ENCODE measurements at places on chromosomes 3 and 15. TPM values are rescaled to one million over a fixed set of nuclear protein-coding genes. Genes with fewer than 3 reads are reported as not detected.

Gene KLHL6
- not detected for total RNA-seq

Gene GRIP2
- not detected for total RNA-seq

Gene SGO1
- 12.5 TPM for total RNA-seq

Gene ZCWPW2
- total RNA-seq = not detected

Gene MESP1
- not detected for total RNA-seq

Gene IL17RB
- total RNA-seq = under 0.01 TPM

Gene GOLGA6L24
- not detected for total RNA-seq

Gene PPCDC
- total RNA-seq = 9.2 TPM

Gene ASB14
- not detected for total RNA-seq

Gene MKRN3
- 2.3 TPM for total RNA-seq

Gene ZNF620
- 0.73 TPM for total RNA-seq

Gene LARP6
- total RNA-seq = 30.9 TPM

Gene ROBO1
- 40.4 TPM for total RNA-seq

Gene MAPK6
- 58.3 TPM for total RNA-seq

Gene FYCO1
- 19.1 TPM for total RNA-seq

Gene ACTC1
- not detected for total RNA-seq

Gene ATP2C1
- 67.6 TPM for total RNA-seq

Gene GOLGA8M
- 0.73 TPM for total RNA-seq

Gene CX3CR1
- under 0.01 TPM for total RNA-seq

Gene C3orf52
- total RNA-seq = 0.37 TPM

Gene FETUB
- total RNA-seq = not detected

Gene RGMA
- total RNA-seq = 2.9 TPM

Gene GLCE
- total RNA-seq = 13.2 TPM

Gene ST8SIA2
- not detected for total RNA-seq

Gene ACAA1
- total RNA-seq = 15.8 TPM

Gene HCLS1
- total RNA-seq = 1.8 TPM

Gene TMEM207
- total RNA-seq = not detected

Gene EXD1
- total RNA-seq = not detected

Gene VIPR1
- total RNA-seq = not detected

Gene IMP3
- total RNA-seq = 88.6 TPM

Gene SPG21
- total RNA-seq = 97.7 TPM

Gene SYNPR
- not detected for total RNA-seq

Gene ITIH3
- total RNA-seq = not detected

Gene CDHR4
- total RNA-seq = not detected

Gene EFCAB12
- not detected for total RNA-seq

Gene TF
- total RNA-seq = under 0.01 TPM

Gene MEF2A
- 21.3 TPM for total RNA-seq

Gene KCNMB3
- 1.8 TPM for total RNA-seq

Gene SLC28A1
- total RNA-seq = not detected

Gene ELL3
- total RNA-seq = 0.37 TPM

Gene GOLGA8A
- 16.9 TPM for total RNA-seq

Gene ANKUB1
- not detected for total RNA-seq

Gene SPINK8
- total RNA-seq = not detected

Gene RASSF1
- 23.9 TPM for total RNA-seq

Gene MED12L
- total RNA-seq = 0.37 TPM

Gene CAND2
- 1.1 TPM for total RNA-seq

Gene RTP1
- total RNA-seq = not detected

Gene DOCK3
- 0.20 TPM for total RNA-seq

Gene GOLGA8B
- total RNA-seq = 15.8 TPM

Gene SPSB4
- total RNA-seq = not detected

Gene OR5K2
- not detected for total RNA-seq

Gene TEX9
- total RNA-seq = 4.1 TPM

Gene ACKR4
- 8.1 TPM for total RNA-seq
